Head of caudate nucleus (tissue), 42 donors: ENCODE measurements at places on chromosomes 13 and 19.

DNA sequence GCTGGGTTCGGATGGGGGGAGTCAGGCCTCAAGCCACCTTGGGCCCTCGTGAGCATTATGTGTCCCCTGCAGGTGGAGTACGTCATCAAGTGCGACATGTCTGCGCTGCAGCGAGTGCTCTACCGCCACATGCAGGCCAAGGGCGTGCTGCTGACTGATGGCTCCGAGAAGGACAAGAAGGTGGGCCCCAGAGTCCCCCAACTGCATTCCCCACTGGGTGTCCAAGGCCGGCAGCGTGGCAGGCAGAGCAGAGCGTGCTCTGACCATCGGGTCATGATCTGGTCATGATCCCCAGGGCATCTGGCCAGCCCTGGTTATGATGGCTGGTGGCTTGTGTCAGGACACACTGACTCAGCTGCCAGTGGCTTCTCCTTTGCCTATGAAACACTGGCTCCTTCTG, 63.4 kb downstream of the SMARCA4 start:
- DNase-seq = no peak

- no peak for DNase-seq
Observed at GRCh38 chr19:16025108-16026101, 50.9 kb upstream of the TPM4 start.

- no peak for DNase-seq
Observed at GRCh38 chr13:58048670-58049069, 417.1 kb downstream of the PCDH17 start.

DNA sequence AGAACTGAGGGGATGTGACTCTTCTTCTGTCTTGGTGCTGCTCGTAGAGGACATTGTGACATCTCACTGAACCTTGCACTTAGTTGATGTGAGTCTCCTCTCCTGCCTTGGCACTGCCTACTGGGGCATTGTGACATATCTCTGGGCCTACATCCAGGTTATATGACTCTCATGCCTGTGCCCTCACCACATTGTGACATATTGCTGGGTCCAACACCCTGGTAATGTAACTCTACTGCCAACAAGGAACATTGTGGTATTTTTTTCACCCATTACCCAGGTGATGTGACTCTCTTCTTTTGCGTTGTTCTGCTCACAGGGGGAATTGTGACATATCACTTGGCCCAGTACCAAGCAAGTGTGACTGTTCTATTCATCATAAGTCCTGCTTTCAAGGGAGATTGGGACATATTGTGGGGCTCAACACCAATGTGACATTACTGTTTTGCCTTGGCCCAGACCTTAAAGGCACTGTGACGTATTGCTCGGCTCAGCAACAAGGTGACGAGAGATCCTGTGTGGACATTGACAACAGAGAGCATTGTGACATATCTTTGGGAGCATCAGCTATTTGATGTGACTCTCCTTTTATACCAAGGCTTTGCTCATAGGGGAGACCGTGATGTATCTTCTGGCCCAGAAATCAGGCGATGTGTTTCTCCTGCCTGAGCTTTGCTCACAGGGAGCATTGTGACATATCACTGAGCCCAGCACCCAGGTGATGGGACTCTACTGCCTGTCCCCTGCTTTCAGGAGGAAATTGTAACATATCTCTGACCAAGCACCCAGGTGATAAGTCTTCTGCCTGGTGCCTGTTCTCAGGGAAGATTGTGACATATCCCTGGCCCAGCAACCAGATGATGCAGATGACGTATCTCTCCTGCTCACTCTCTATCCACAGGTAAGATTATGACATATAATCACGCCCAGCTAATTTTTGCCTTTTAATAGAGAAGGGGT, 12.2 kb upstream of the ZNF429 start:
- DNase-seq = no peak

- no peak for DNase-seq
Observed at GRCh38 chr19:29574510-29574909, 31.6 kb upstream of the POP4 start.

DNA sequence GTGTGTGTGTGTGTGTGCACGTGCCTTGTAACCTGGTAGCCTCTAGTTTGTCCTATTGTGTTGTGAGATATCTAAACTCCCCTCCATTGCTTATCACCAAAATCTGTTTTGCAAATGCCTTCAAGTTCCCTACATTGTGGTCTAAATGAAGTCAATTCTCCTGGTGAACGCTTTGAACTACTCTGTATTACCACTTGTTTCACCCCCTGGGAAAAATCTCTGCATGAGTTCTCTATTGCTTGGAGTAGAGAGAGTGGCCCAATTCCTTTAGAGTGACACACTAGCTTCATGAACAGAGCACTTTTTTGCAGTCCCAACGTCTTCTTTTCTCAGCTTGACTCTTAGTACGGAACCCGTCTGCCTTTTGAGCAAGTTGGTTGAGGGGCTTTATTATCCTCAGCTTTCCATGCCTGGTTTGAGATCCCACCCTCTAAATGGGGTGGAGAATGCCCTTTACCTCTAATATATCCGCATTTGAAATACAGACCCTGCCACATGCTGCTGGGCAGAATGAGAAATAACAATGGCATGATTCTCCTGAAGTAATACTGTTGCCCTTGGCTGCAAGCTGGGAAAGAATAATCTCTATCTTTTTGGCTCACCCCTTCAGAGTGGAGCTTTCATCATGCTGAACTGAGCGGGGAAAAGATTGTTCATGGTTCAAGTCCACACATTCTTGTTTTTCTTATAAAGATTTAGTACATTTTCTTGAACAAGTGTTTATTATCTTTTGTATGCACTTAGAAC, 2545.3 kb downstream of the PCDH9 start:
- DNase-seq = no peak

GRCh38 chr13:31434613-31435012, 234.8 kb downstream of the B3GLCT start:
- no peak for DNase-seq
